Cerebellar nuclear complex (tissue), 1 donor: ENCODE measurements at places on chromosomes 6 and 20.

GRCh38 chr6:167763056-167763944, 63.4 kb upstream of the AFDN start:
- DNase-seq: no peak

GRCh38 chr6:132798869-132799538, 567 bp upstream of the SLC18B1 start:
- no peak for DNase-seq

GRCh38 chr6:142822842-142823241, 122.1 kb downstream of the HIVEP2 start:
- no peak for DNase-seq

GRCh38 chr6:133160536-133160935, 80.6 kb upstream of the EYA4 start:
- no peak for DNase-seq

- no peak for DNase-seq
These were observed 4.2 kb upstream of the NTSR1 start for GRCh38 chr20:62704341-62704948.

DNA sequence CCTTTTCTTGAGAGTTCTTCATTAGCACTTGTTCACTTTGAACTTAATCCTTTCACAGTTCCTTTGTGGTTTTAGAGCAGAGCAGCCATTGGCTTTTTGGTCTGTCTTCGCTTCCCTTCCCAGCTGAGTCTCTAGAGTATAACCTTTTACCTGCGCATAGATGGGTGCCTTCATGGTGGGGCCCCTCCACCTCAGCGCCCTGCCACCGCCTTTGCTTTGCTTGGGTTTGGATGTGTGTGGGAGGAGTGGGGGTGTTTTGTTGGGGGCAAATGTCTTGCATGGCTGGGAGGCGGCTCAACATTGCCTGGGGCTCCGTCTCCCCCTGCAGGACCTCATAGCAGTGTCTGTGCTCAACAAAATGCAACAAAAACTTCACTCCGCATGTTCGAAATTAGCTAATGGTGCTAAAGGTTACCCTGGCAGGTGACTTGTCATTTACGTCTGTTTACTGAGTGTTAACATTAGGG, 11.9 kb downstream of the PYGB start:
- DNase-seq: no peak

DNA sequence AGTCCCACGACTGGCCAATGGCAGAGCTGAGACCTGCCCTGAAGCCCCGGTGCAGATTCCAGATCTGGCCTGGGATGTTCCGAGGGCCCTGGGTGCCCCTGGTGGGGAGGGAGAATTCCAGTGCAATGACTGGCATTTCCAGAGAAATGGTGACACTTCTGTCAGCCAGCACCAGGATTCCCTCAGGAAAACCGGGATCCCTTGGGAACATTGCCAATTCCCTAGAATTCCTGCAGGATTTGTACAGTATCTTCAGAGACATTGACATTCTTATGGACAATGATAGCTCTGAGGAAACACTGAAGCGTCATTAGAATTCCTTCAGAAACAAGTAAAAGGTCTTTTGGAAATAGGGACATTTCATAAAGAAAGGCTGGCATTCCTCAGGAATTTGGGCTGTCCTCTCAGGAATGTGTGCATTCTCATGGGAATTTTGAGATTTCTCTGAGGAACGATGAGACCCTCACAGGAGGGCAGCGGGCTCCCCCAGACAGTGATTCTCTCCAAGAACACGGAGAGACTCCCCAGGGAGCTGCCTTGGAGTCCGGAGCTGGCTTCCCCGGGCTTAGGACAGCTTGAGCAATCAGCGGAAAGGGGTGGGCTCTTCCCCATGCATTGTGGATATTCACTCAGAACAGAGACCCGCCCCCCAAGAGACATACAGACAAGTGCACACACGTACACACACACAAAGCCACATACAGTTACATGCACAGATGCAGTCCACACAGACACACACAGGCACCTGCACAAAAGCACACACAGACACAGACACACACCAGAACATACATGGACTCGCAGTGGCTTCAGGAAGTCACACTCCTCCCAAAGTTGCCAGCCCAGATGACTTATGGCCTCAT, 35.2 kb upstream of the BPIFA2 start:
- DNase-seq: no peak

DNA sequence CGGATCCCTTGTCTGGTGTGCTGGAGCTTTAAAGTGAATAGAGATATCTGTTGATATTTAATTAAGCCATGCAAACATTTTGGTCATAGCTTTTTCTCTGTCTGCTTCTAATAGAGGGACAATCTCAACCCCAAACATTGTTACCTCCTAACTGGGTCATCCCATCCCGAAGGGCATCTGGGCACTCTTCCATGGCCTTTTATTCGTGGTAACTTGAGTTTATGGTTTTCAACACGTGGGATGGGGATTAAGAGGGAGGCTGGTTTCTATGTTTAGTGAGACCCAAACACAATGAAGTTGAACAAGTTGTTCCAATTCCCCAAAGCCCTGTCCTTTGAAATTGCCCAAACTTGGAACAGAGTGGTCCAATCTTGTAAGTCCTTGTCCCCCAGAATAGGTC, 1.4 kb upstream of the ENPP5 start:
- DNase-seq: no peak
